ENCODE measurements at places on chromosomes 11 and 22.

- DNase-seq = no peak
These were observed 50.9 kb upstream of the PGR start for GRCh38 chr11:101180481-101180880.

DNA sequence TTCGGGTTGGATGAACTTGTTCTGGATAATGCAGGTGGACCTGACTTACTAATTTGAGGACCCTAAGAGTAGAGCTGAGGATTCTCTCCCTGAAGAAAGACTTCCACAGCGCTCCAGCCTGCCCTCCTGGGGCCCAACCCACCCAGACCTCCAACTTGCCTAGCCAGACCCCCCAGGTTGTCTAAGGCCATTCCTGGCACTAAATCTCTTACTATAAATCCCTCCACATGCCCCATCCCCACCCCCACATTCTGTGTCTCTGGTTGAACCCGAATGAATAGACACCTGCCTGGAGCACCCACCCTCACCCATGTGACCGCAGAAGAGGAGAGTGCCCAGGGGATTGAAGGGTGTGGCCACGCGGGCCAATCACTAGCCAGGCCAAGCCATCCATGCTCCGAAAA lies 1480.0 kb downstream of the TBC1D22A start:
- no peak for DNase-seq

- no peak for DNase-seq
These were observed 56.5 kb downstream of the NAT10 start for GRCh38 chr11:34161812-34162492.

DNA sequence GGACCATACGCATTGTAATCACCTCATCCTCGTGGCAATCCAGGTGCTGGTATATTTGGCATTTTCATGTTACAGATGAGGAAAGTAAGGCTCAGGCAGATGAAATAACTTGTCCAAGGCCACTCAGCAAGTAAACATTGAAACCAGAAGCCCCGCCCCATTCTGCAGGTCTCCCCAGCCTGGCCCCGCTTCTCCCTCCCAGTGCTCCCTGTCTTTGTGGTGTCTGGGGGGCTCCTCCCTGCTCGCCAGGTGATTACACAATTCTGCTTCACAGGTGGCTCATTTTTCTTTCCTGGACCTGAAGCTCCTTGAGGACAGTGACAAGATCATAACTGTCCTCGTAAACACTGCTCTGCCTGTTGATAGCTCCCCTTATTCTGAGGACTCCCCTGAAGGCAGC lies 531.5 kb upstream of the B3GAT1 start:
- DNase-seq = no peak

DNA sequence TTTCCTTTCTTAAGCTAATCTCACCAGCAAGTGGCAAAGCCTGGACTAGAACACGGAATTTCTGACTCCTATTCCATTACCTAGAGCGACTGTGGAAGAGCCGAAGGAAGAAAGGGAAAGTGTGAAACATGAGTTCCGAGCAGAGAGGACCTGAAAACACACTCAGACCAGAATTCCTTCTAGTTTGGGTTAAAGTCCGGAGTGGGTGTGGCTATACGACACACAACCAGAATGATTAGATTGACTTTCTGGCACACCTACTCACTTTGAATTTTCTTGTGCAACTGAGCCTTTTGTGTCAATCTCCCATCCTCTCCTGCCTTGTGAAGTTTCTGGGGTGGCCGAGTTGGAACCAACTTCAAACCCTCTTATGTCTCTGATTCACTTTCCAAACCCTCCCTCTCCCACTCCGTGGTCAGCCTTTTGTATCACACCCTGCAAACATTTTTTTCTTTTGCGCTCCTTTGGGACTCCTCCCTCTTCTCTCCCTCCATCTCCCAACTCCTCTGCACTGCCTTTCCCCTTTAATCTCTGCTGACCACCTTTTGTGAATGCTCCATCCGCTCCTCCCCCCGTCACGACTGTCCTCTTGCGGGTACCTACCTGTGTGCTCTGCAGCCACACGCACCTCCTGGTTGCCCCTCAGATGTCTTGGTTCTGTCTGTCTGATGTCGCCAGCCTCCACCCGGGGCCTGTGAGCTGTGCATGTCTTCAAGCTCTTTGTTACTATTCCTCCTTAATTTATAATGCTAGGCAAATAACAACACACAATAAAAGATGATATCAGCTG lies 86.3 kb upstream of the BLID start:
- DNase-seq = no peak

DNA sequence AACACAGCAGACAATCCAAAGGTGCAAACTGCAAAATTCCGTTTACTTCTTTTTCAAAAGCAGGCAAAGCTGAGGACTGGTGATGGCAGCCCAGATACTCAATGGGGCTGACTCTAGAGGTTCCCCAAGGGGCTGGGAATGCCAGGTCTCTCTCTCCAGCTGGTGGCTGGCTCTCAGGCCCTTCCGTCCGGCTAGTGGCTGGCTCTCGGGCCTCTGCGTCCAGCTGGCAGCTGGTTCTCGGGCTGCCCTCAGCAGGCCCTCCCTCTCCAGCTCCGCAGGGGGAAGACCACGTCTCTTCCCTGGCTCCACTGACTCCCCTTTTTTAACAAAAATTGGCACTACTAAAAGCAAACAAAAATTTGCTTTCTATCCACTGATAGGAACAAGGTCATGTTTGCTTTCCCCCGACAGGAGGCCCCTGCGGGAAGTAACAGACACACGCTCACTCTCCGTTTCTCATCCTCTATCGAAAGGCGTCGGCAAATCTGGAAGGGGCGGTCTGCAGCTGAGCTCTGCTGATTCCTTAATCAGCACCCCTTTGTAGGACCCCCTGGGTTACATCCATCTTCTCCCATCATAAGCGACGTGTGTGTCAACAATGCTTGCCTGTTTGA lies 381.4 kb downstream of the BRD1 start:
- DNase-seq = no peak

GRCh38 chr11:90229791-90230190 lies 6.9 kb upstream of the CHORDC1 start:
- no peak for DNase-seq

- no peak for DNase-seq
These were observed 71.7 kb downstream of the PAK1 start for GRCh38 chr11:77402218-77402556.

- no peak for DNase-seq
These were observed 31.1 kb upstream of the RDX start for GRCh38 chr11:110327508-110327907.

- DNase-seq = no peak
These were observed 120.3 kb upstream of the ANO1 start for GRCh38 chr11:69957849-69958248.

GRCh38 chr22:43198936-43199335 lies 12.0 kb upstream of the TTLL12 start:
- no peak for DNase-seq

GRCh38 chr11:130423541-130424142 lies 4.8 kb downstream of the ADAMTS8 start:
- no peak for DNase-seq

DNA sequence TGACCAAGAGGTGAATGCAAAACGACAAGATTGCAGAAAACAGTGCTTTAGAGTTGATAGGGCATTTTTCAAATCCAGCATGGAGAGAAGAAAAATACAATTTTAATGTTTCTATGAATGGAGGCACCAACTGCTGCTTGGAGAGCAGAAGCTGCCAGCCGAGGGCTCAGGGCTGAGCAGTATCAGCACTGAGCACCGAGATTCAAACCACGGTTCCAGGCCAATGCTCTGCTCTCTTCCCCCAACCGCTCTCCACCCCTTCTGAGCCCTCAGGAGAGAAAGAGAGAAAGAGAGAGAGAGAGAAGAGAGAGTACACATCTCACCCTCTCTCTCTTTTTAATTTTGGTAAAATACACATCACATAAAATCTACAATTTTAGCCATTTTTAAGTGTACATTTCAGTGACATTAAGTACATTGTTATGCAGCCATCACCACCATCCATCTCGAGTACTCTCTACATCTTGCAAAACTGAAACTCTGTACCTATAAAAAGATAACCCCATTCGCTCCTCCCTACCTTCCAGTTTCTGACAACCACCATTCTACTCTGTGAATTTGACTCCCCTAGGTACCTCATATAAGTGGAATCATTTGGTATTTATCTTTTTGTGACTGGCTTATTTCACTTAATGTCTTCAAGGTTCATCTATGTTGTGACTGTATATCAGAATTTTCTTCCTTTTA lies 333.3 kb downstream of the MIAT start:
- DNase-seq = no peak

- no peak for DNase-seq
These were observed 19.1 kb downstream of the RPL3 start for GRCh38 chr22:39300186-39300830.

Data from CD4-positive, alpha-beta T cell treated with Interleukin-21 for 1 hour (primary cell).